ENCODE measurements at places on chromosomes 16 and 17.

- DNase-seq, result peak; percentile 10
Observed at GRCh38 chr17:74513987-74514631, 17.2 kb downstream of the CD300LB start.

DNA sequence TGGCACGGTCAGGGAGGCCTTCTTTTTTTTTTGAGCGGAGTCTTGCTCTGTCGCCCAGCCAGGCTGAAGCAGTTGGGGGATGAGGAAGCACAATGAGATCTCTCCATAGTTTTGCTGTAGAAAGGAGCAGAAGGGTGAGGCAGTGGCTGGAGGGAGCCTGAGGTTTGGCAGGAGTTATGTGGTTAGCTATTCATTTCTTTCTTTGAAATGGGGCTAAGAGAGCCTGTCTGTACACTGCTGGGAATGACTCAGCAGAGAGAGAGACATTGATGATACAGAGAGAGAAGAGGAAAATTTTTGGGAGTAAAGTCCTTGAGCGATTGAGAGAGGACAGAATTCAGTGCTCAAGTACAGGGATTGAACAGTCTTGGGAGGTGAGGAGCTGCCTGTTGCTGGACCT lies 22.1 kb downstream of the NOS2 start:
- DNase-seq, result peak; percentile 64

DNA sequence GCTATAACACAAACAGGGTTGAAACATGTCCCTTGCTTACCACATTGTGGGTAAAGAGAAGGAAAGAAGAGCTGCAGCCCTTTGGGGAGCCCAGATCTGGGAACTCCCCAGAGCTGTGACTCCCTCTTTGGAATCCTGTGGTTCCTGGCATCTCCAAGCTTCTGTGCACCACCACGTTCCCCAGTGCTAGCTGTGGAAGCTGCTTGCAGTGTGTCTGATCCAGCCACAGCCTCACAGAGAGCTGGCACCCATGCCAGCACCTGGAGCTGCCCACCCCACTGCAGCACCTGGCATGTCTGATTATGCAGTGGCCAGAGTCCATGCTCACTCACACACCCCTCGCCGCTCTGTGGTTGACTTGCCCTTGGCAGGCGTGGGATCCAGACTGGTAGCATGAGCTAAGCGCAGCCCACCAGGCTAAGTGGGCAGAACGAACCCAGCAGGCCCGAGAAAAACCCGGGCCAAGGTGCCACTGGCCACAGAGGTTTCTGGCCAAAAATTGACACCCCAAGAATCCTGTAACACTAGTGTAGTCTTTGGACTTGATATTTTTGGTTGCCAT lies 252.6 kb upstream of the KCNJ16 start:
- DNase-seq, result no peak

DNA sequence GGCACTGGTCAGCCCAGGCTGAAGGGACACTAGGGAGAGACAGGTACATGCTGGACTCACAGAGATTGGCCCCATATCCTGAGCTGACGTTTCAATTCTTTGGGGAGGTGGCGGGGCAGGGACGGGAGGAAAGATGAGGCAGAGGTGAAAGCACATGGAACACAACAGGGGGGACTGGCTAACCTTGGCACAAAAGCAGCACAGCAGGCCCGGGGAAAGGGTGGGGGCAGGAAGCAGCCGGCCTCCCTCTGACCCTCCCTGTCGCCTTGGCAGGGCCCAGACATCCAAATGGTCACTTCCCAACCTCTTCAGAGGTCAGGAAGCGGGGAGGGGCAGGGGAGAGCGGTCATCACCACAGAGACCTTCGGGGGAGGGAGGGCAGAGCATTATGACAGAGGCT lies 6.6 kb downstream of the VAT1 start:
- DNase-seq, result peak; percentile 24

DNA sequence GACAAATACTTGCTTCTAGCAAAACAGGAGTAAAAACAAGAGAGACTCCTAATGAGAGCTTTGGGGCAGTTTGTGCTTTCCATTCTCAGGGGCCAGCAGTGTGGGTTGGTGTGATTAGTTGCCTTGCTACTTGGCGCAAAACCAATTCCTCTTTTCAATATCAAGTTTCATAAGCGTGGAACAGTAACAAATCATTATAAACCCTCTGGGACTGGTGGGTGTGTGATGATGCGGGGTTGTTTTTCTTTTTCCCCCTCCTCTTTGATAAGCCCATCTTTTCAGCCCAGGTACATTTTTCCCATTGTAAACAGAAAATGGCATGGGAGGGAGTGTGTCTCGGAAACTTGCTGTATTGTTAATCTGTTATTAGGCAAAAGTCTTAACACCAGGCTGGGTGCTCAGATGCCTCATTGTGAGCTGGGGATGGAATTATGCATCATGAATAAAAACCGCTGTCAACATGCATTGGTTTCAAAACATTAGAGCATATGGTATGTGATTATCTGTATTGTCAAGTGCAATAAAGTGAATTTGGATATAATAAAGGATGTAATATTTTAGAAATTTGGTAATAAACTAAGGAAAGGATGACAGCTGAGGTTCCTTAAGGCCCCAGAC lies 166.4 kb downstream of the CCDC182 start:
- peak; percentile 34 for DNase-seq

GRCh38 chr16:1724491-1724890 lies 18.5 kb downstream of the MAPK8IP3 start:
- DNase-seq, result no peak

- no peak for DNase-seq
Observed at GRCh38 chr17:78101112-78101511, 27.4 kb downstream of the TMC6 start.

- peak; percentile 37 for DNase-seq
Observed at GRCh38 chr16:89331371-89332109, 114.0 kb downstream of the ZNF778 start.

- DNase-seq, result no peak
Observed at GRCh38 chr16:89122322-89122851, 28.7 kb downstream of the ACSF3 start.
